ENCODE measurements at places on chromosomes 13 and 19.

- no peak for DNase-seq
Measured at GRCh38 chr13:93814658-93815057, 588.1 kb downstream of the GPC6 start.

DNA sequence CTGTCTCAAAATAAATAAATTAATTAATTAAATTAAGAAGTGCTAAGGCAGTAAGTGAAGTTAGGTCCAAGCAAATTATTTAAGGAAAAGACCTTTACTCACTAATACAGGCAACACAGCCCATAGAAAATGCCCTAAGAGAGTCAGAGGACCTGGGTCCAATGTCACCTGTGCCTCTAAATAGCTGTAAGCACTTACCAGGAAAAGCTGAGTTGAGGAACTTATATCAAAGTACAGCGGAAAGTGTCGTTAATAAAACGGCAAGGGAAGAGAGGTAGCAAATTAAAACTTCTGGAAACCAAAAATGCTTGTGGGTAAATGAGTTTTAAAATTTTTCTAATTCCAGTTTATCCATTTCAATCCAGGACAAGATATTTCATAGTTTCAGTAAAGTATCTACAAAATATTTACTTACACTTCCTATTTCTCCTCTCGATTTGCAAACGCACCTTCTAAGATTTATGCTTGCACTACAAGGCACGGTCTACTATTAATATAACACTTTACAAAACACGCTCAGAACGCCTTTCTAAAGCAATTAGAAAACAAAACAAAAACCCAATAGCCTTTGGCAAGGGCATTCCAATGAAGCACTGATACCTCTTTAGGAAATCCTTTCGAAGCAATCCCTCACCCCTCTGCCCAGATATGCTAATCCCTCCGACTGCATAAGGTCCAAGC lies 963 bp downstream of the VPS36 start:
- DNase-seq, result no peak

DNA sequence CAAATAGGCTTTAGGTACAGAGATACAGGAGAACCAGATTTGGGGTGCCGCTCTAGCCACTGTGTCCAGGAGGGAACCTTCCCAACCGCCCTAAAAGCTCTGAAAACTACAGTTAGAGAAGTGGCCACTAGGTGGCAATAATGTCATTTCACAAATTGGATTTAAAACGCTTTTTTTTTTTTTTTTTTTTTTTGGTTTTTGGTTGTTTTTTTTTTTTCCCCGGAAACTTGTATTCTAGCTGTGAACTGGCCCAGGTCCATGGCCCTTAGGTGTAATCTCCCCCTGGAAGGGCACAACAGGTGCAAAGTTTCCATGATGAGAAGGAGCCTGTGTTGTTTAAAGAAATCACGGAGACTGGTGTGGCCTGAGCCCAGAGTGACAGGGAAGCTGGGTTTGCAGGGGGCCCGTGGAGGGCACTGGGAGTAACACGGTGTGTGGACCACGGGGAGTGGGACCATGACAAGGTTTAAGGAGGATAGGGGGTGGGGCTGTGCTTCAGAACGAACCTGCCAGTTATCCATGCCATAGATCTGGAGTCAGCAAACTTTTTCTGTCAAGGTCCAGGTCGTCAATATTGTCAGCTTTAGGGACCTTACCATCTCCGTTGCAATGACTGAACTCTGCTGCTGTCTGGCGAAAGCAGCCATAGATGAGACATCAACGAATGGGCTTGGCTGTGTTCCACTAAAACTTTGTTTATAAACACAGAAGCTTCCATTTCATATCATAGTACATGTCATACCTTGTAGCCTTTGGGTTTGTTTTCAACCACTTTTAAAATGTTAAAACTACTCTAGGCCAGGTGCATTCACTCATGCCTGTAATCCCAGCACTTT lies 10.1 kb downstream of the OR1I1 start:
- DNase-seq, result peak; percentile 6

DNA sequence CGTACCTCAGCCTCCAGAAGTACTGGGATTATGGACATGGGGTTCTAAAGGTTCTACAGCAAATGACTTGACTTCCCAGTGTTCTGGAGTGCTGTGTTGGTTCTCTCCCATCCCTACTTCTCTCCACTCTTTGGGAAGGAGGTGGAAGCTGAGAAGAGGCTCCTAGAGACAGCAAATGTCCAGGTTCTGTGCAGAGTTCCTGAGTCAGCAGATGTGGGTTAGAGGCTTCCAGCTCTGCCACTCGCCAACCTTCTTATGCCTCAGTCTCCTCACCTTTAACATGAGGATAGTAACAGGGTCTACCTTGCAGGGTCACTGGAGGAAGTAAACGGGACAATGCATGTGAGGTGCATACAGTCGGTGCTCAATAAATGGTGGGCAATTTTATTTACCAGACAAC lies 80.5 kb upstream of the VSTM2B start:
- no peak for DNase-seq

GRCh38 chr19:38831142-38831605 lies 420 bp downstream of the ECH1 start:
- DNase-seq, result no peak

DNA sequence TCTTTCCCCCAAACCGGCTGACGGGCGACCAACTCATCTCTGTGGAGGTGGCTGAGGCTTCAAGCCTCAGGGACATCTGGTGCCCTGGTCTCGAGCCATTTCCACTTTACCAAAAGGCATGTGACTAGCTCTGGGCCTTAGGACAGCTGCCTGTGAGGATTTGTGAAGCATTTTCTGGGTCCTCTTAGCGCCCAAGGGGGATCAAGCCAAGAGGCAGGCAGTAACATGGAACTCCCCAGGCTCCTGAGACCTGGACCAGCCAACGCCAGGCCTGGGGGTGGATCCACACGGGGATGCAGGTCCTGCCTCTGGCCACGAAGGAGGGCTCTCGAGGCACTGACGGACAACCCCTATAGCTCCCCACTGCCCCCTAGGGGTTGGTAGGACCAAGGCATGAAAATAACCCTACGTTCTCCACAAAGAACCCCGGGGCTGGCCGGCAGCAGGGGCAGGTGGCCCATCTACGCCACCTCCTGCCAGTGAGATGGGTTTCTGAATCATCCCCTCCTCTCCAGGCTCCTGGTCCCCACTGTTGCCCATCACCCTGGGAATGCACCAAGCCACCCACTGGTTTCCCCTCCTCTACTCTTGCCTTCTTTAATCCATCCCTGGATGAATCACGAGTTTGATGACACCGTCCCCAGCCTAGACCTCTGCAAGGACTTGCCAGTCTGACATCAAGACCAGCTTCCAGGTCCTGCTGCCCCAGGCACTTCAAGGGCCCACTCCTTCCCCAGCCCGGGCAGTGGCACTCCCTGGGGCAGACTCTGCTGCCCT lies 7.0 kb upstream of the MYDGF start:
- no peak for DNase-seq

DNA sequence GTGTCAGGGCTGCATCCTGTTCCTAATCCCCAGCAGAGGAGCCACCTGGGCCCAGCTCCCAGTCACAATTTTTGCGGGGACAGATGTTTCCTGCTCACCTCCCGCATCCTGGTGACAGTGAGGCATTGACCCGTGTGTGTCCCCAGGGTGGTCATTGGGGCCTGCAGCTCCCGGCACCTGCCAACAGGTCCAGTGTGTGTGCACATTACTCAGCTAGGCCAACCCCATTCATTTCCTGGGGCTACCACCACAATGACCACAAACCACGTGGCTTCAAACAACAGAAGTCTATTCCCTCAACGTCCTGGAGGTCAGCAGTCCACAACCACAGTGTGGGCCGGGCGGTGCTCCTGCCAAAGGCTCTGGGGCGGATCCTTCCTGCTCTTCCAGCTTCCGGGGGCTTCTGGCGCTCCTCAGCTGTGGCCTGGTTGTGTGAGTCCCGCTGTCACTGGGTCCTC lies 11.9 kb upstream of the F2RL3 start:
- DNase-seq, result no peak

- DNase-seq, result no peak
Measured at GRCh38 chr19:9883764-9884163, 48.6 kb downstream of the PIN1 start.

DNA sequence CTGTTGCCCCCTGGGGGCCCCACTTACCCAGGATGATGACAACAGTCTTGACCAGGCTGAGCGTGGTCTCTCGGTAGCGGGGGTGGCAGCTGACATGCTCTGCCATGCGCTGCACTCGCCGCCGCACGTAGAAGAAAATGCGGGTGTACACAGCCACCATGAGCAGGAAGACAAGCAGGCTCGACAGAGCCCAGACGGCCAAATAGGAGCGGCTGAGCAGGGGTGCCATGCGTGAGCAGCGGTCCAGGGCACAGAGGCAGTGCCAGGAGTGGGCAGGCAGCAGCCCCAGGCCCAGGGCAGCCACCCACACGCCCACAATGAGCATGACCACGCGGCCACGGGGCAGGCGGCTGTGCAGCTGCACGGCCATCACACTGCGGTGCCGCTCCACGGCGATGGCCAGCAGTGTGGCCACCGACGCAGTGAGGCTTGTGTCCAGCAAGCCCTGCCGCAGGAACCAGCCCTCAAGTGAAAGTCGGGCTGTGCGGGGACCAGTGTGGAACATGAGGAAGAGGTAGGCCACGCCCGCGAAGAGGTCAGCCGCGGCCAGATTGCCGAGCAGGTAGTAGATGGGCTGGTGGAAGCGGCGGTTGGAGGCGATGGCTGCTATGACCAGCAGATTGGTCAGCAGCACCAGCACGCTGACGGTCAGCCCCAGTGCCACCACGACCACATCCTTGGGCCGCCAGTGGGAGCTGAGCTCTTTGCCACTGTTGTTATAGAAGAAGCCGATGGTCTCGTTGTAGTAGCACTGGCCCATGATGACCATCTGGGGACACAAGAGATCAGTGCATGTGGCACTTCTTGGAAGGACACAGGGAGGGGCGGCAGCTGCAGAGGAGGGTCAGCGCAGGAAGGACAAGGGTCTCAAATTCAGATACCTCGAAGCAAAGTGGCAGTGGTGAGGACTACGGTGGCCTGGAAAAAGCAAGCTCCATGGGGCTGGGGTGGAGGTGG lies 1.2 kb downstream of the LPAR2 start:
- DNase-seq, result no peak

DNA sequence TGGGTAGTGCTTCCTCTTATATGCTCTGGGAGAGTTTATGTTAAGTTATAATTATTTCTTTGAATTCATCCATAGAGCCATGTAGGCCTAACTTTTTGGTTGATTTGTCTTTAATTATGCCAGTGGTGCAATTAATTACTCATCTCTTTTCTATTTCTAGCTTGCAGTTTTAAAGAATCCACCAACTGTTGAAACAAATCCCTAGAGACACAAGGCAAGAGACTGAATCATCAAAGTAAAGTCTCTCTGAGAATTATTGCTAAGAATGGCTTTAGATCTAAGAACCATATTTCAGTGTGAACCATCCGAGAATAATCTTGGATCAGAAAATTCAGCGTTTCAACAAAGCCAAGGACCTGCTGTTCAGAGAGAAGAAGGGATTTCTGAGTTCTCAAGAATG lies 5.9 kb upstream of the ZNF551 start:
- no peak for DNase-seq

DNA sequence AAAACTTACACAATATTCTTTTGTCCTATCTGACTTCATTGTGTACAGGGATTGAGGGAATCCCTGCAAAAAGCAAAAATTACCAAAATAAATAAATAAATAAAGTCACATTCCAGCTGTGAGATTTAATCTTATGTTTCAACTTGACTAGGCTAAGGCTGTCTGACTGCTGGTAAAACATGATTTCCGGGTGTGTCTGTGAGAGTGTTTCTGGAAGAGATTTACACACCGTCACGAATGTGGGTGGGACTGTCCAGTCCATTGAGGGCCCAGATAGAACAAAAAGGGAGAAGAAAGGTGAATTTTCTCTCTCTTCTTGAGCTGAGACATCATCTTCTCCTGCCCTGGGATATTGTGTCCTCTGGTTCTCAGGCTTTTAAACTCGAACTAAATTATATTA lies 166.1 kb downstream of the LIG4 start:
- DNase-seq, result no peak

DNA sequence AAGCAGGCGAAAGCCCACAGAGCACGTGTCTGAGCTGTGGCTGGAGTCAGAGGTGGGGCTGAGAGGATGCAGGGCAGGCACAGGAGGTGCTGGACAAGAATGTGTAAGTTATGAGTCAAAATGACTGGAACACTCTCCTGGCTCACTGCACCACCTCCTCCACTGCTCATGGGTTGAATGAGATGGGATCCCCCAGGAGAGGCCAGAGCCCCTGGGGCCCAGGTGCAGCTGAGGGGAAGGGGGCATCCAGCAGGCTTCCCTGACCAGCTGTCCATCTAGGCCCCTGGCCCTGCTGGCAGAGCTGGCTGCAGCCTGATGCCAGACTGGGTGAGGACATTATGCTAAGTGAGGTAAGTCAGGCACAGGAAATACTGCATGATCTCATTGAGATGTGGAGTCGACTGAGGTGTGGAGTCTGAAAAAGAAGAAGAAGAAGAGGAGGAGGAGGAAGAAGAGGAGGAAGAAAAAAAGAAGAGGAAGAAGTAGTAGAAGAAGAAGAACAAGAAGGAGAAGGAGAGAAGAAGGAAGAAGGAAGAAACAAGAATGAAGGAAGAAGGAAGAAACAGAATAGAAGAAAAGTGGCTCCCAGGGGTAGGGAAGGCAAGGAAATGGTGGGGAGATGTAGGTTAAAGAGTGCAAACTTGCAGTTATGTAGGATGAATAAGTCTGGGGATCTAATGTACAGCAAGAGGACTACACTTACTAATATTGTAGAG lies 747.4 kb downstream of the UQCRFS1 start:
- no peak for DNase-seq

DNA sequence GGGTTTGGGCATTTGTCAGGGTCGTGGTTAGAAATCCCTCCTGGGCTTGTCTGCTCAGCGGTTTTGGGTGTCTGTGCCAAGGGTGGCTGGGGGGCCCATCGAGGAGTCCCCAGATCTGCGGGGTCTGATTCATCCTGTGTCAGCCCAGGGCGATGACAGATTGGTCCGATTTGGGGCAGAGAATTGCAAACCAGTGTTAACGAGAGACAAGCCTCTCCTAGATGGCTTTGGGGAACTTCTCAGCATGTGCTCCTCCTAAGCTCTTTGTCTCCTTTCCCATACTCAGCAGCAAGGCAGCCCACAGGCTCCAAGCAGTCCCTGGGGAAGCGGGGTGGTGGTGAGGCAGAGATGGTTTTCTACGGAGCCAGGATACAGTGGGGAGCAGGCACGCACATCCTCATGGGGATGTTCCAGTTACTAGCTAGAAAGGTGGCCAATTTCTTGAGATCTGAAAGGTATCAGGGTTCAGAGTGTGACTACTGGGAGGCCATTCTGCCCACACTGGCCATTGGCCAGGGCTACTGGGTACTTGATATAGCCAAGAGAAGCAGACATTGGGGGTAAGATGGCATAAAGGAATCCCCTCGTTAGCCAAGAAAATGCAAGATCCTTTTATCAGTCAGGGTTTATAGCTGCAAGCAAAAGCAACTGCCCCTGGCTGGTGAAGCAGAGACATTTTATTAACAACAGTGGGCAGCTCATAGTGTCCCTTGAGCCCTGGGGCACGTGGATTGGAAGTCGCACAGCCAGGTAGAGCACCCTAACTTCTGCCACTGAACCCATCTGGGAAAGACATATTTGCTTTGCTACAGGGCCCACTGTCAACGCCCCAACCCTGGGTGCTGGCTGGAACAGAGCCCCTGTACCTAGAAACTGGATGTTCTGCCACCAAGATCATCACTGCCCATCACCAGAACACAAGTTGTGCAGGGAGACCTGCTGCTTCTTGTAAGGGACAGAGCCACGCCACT lies 63.6 kb downstream of the RGCC start:
- DNase-seq, result no peak

GRCh38 chr13:90201202-90201601 lies 1146.3 kb upstream of the MIR17HG start:
- no peak for DNase-seq

GRCh38 chr13:91349992-91350911 lies 2.8 kb downstream of the MIR17HG start:
- no peak for DNase-seq

GRCh38 chr13:25181597-25181996 lies 9.5 kb upstream of the AMER2 start:
- DNase-seq, result no peak
